Activated CD8-positive, alpha-beta memory T cell treated with anti-CD3 and anti-CD28 coated beads for 1 hour (primary cell): ENCODE measurements at places on chromosomes 12 and 14.

DNA sequence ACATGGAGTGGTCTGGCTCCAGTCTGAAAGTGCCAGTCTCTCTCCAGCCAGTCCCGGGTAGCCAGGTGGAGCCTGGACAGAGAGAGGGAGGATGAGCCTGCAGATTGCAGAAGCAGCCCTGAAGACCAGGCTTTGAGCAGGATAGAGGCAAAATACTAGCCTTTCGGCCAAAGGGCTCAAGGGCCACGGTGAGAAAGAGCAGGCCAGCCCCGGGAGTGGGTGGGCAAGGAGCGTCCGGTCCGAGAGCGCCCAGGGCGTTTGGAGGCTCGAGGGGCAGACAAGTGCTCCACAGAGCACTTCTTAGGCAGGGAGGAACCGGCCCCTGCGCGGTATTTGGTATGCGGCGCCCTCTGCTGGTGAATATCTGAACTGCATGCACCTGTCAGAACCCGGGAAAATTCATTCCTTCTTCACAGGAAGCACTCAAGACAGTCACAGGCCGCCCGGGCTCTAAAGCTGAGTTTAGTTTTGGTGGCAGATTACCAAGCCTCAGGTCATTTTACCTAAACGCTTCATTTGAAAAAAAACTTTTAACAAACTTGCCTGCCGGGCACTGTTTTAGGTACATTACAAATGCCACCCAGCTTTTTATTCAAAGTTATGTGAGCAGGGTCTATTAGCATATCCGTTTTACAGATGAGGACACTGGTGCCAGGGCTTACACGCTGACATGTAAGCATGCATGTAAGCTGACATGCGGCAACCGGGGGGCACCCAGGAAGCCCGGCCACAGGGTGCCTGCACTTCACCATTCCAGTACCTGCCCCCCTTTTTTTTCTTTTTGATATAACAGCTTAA is 21.0 kb upstream of the PSMC1 start:
- DNase-seq, result peak; percentile 38

GRCh38 chr12:118089782-118090181 is 14.0 kb downstream of the VSIG10 start:
- DNase-seq, result no peak

DNA sequence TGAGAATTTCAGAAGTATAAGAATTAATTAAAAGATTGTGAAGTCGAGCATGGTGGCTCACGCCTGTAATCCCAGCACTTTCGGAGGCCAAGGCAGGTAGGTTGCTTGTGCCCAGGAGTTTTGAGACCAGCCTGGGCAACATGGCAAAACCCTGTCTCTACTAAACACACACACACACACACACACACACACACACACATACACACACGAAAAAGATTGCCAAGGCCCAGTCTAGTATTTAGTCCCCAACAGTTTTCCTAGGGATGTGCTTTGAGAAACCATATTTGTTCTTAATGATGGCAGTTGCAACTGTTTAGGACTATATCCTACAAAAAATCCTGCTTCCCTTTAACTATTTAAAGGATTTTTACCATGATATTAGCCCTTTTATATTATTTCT is 6.0 kb downstream of the TBK1 start:
- no peak for DNase-seq

DNA sequence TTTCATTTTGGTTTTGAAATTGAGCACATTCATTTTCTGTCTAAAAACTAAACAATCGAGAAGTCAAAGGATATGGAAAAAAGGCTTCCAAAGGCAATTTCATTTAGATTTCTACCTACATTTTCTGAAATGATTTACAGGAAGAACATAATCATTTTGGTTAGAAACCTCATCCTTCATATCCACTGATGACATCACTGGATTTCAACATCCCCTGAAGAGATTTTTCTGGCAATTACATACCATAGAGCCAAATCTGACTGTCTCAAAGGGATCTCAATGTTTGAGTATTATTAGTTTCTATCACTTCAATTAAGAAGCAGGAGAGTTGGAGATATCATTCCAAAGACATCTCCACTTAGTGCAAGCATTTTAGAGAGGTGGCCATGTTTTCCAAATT is 137.8 kb downstream of the TTC7B start:
- DNase-seq, result no peak

DNA sequence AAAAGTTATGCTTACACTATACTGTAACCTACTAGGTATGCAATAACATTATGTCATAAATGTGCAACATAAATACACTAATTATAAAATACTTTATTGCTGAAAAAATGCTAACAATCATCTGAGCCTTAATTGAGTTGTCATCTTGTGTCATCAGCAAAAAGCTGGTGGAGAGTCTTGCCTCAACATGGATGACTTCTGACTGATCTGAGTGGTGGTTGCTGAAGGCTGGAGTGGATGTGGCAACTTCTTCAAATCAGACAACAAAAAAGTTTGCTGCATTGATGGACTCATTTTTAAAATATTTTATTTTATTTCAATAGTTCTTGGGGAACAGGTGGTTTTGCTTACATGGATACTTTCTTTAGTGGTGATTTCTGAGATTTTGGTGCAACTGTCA is 93.9 kb upstream of the AMN1 start:
- DNase-seq, result no peak

- no peak for DNase-seq
Observed at GRCh38 chr14:45252366-45253069, 484 bp downstream of the MIS18BP1 start.

GRCh38 chr12:92827836-92828431 is 101.2 kb downstream of the EEA1 start:
- DNase-seq, result peak; percentile 2

- DNase-seq, result no peak
Observed at GRCh38 chr14:96711559-96712267, 85.5 kb upstream of the VRK1 start.

DNA sequence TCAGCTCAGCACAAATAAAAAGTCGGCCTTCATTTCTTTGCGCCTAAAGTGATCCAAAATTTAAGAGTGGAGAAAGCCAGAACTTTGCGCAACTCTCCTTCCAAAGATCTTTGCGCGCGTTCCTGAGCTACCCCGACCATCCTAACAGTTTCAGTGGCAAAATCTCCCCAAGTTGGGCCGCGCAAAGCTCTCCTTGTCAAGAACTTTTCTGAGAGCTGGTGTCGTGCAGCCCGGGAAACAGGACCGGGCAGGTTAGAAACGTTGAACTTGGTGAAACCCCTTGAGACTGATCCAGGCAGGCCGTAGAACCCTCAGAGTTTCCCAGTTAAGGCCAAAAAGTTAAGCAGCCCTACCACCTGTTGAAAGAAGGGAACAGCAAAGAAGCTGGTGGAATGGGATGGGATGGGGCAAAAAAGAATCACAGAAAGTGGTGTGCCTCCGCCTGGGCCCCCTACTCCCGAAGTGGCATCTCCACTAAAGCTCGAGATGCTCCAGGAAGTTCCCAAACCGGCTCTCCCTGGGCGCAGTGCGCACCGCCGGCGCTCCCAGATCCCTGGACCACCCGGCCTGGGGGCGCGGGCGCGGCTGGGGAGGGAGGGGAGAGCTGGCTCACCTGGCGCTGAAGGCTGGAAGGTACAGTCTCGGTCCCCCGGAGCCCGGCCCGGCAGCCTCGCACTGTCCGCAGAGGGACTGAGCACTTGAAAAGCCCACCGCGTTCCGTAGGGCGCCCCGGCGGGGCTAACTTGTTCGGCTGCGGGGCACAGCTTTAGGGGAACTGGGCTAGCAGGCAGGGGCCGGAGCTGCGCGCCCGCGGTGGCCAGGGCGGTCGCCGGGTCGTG is 768 bp downstream of the DBX2 start:
- DNase-seq, result no peak

- no peak for DNase-seq
Observed at GRCh38 chr12:31736472-31736871, 7.7 kb upstream of the AMN1 start.

DNA sequence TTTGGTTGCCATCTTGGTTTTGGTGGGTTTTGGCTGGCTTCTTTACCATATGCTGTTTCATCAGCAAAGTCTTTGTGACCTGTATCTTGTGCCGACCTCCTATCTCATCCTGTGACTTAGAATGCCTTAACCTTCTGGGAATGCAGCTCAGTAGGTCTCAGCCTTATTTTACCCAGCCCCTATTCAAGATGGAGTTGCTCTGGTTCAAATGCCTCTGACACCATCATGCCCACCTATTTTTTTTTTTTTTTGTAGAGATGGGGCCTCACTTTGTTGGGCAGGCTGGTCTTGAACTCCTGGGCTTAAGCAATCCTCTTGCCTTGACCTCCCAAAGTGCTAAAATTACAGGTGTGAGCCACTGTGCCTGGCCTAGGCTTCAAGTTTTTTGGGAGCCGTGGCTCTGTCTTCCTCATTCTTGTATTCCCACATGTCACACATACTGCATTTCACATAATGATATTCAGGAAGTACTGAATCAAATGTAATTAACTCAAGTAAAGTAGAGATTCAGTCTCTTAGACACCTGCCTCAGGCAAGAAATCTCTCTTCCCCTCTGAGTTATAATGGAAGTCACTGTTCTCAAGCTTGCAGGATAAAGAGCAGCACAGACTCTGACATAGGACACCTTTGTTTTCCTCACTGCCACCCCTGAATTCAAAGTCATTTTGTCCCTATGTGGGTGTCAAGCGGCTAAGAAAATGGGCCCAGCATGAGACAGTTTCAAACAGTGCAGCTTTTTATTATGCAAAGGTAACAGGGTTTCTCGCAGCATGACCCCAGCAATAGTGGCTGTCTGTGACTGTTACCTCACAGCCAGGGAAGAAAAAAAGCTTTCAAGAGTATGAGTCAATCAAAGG is 159.0 kb downstream of the PTPN11 start:
- DNase-seq, result no peak

DNA sequence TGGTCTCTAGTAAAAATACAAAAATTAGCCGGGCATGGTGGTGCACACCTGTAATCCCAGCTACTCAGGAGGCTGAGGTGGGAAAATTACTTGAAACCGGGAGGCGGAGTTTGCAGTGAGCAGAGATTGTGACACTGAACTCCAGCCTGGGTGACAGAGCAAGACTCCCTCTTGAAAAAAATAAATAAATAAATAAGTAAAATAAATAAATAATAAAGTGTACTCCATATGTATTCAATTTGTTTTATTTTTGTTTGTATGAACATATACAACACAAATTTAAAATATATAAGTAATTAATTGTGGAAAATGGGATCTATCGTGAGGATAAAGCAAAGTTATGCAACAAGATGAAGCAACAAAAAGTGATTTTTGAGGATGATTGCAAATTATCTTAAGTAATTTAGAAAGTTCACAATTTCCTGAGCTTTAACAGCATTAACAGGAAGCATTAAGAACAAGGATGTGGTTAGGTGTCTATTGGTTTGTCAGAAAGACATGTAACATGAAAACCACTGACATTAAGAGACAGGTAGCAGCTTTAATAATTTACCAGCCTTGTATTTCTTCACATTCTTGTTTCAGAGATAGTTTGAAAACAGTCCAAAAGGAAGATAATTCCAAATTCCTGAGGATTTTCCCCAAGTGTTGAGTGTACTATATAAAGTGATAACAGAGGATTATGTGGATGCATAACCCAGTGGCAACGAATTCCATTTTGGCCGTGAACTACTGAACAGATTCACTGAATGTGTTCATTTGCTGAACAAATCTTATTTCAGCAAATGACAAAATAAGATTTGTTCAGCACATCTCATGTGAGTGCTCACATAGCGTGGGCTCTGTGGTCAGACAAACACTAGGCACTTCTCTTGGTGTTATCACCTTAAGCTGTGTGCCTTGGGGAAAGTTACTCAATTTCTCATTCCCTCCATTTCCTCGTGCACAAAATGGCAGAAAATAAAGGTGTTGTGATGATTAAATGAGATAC is 68.6 kb upstream of the RESF1 start:
- no peak for DNase-seq

DNA sequence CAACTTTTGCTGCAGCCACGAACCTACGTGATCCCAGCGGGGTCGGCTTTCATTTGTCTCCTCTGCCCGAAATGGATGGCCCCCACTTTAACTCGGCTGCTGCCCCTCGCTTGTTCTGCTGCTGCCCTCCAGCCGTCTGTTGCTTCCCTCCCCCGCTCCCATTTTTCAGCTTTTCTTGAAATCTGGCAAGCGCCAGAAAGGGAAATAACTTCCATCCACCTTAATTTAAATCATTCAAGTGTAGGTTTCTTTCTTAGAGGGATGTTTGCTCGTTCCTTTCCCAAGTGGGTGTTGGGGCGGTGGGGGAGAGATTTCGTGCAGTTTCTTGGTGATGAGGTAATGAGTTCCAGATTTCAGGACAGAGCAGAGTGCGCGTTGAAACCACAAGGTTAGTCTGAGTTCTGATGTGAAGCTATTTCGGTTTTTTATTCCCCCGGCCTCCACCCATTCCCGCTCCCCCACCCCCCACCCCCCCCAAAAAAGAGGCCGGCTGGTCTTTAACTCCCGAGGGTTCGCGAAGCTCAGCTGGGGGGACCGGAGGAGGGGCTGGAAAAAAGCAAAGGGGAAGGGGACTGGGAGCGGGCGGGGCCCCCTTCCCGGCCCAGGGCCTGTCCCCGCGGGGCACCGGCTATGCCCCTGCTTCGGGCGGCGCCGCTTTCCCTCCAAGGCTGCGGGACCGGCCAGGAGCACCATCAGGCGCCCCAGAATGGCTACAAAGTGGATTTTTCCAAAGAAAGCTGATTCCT is 2.2 kb upstream of the ZFP36L1 start:
- DNase-seq, result no peak

- DNase-seq, result no peak
Observed at GRCh38 chr14:71331403-71331802, 424.1 kb downstream of the PCNX1 start.

DNA sequence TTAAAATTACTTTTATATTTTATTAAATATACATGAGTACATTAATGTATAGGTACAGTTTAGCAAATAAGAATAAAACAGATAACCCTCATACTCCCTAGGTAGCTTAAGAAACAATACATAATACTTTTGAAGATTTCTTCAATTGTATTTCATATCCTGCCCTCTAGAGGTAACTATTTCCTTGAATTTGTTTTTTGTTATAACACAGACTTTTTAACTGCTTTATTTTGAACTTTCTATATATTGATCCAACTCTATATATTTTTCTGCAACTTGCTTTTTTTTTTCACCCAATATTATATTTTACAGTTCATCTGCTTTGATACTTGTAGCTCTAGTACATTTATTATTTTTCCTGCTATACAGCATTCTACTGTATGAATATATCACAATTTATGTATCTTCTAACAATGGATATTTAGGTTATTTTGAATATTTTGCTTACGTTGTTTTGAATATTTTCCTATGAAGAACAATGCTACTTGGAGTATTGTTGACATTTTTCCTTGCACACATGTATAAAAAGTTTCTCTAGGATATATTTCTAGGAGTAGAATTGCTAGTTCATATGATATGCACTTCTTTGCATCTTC is 72.8 kb upstream of the ABCD2 start:
- no peak for DNase-seq

DNA sequence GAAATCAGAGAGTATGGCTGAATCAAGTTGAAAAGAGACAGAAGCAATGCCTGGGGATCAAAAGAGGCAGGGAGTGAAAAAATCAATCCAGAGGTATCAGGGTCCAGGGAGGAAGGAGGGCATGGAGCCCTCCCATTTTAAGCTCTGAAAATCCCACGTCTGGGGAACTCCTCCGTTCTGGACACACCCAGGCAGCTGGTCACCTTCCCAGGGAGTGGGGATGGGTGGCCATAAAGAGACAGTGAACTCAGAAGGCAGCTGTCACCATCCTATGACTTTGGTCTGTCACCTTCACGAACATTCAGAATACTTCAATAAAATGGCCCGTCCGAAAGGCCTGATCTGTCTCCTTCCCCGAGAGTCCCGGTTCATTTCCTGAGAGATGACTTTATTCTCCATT is 71.6 kb downstream of the MAP1LC3B2 start:
- no peak for DNase-seq

GRCh38 chr14:39956372-39956771 is 524.1 kb upstream of the FBXO33 start:
- no peak for DNase-seq
